ENCODE measurements at places on chromosomes 3 and 15.

GRCh38 chr15:71226536-71227455 lies 111.5 kb downstream of the THSD4 start:
- no peak for DNase-seq

GRCh38 chr3:121869736-121870135 lies 24.5 kb upstream of the SLC15A2 start:
- DNase-seq: no peak

GRCh38 chr3:50139718-50140423 lies 15.3 kb upstream of the SEMA3F start:
- DNase-seq: no peak

DNA sequence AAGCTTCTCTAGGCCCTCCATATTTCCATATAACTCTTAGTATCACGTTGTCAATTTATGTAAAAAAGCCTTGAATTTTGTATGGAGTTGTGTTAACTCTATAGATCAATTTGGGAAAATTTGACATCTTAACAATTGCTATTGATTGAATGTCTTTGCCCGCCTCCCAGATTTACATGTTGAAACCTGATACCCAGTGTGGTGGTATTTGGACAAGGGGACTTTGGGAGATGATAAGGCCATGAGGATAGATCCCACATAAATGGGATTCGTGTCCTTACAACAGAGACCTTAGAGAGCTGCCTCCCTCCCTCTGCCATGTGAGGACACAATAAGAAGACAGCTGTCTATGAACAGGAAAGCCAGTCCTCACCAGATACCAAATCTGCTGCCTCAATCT lies 21.1 kb upstream of the TNK2 start:
- DNase-seq: no peak

DNA sequence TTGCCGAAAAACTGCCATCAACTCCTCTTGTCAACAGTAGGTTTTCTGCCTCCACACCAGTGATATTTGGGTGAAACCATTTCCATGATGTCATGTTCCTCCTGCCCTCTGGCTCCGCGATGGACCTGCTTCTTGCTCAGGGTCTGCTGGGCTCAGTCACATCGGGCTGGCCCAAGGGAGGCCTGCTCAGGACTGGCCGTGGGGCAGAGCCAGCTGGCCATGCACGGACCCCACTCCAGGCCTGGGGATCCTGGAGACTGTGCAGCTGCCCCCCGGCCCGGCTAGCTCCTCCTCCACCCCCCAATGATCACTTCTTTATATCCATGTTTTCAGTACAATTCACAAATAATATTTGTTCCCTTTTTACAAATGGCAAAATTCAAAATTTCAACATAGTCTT lies 270.3 kb upstream of the CCDC54 start:
- DNase-seq: no peak

DNA sequence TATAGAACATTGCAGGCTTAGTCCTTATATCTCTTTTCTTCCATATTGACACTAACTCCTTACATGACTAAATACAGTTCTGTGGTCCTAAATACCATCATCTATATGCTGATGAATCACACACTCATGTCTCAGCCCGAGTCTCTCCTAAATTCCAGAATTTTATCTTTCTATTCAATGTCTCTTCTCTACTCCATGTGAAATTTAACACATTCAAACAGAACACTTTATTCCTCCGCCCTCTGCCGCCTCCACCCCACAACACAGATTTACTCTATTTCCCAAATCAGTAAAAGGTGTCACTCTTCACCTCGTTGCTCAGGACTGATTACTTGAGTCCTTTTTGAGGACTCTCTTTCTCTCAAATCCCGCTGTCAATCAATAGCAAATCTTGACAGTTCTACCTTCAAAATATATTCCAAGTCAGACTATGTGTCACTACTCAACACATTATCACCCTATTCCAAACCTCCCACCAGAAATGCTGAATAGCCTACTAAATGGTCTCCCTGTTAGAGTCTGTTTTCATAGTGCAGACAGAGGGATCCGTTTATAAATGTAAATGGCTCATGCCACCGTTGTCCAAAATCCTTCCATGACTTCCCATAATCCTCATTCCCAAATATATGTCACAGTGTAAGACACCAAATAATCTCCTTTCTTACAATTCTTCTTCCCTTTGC lies 230.3 kb downstream of the FGF12 start:
- no peak for DNase-seq

DNA sequence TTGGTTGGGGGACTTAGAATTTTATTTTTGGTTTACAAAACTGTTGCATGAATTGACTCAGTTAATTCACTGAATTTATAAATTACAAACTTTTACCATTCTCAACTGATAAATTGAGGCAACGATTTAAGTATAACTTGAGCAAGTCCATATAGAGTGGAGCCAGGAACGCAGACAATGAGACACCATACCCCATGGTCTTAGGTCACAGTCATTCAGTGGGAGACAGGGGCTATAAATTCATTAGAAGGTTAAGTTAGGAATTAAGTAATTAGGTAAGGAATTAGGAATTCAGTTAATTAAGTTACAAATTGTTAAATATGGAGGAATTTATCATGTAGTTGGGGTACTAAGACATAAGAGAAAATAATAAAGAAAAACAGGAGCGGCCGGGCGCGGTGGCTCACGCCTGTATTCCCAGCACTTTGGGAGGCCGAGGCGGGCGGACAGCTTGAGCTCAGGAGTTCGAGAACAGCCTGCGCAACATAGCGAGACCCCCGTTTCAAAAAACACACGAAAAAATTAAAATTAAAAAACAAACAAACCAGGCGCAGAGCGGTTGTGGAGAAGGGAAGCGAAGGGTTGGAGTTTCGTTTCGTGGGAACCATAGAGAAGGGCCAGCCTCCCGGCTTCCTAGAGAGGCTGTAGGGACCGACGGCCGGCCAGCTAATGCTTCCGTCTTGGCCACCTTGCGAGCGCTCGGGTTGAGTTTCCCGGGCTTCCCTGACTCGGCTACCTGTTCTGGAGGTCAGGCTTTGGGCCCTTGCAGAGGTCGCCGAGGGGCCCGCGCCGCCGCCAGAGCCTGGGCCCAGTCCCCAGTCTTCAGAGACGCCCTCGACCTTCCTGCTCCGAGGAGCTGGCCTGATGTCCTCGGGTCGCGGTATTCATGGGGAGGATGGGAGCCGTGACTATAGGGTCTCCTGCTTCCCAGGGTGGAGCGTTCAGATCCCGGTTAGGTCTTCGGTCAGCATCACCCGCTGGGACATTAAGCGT lies at the start of gene ZNF619:
Gene ZNF619 (plus strand): TSS at position 645 of the 993 bp plus-strand sequence. CDS start 858 bp downstream, outside the sequence.
- peak; percentile 64 for DNase-seq

GRCh38 chr3:149605902-149606301 lies 51.9 kb downstream of the WWTR1 start:
- no peak for DNase-seq

DNA sequence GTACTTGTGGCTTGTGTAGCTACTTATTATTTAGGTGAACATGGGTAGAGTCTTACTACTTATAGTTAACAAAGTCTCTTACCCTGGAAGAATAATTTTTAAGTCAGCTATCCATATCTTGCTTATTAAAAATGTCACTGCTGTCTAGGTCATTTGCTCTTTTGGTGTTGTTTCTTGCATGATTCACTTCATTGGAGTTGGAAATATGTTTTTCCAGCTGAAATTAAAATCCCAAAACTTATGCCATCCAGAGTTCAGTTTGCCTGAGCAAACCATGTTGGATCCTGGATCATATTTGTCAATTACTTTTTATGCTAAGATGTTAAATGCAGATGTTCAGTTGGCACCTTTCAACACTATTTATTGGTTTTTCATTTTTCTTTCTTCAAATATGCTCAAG lies 421.0 kb upstream of the RBMS3 start:
- DNase-seq: no peak

DNA sequence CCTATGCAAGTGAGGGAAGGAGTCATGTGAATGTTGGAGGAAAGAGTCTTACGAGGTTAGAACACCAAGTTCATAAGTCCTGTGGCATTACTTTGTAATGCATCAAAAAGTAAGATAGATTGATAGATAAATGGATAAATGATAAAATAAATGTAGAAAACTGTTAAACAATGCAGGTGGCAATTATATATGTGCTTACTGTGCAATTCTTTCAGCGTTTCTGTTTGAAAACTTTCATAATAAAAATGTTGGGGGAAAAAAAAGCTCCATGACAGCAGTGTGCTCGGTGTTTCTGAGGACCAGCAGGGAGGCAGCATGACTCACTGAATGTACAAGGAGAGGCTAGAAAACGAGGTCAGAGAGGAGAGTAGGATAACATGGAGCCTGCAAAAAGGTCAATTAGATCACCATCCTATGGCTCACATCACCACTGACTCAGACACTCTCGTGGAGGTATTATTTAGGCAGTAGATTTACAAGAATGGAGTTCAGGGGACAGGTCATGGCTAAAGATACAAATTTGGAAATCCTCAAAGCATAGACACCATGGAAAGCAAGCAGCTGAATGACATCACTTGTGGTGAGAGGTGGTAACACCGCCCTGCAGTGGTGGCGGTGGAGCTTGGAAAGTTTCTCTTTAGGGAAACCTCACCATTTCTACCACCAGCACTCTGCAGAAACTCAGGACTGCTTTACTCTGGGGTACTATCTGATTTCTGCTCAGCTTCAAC lies 219.8 kb downstream of the CTNNB1 start:
- no peak for DNase-seq

- DNase-seq: no peak
Observed at GRCh38 chr3:49716691-49717210, 2.7 kb downstream of the AMIGO3 start.

- no peak for DNase-seq
Observed at GRCh38 chr3:105812194-105812586, 56.6 kb downstream of the CBLB start.

DNA sequence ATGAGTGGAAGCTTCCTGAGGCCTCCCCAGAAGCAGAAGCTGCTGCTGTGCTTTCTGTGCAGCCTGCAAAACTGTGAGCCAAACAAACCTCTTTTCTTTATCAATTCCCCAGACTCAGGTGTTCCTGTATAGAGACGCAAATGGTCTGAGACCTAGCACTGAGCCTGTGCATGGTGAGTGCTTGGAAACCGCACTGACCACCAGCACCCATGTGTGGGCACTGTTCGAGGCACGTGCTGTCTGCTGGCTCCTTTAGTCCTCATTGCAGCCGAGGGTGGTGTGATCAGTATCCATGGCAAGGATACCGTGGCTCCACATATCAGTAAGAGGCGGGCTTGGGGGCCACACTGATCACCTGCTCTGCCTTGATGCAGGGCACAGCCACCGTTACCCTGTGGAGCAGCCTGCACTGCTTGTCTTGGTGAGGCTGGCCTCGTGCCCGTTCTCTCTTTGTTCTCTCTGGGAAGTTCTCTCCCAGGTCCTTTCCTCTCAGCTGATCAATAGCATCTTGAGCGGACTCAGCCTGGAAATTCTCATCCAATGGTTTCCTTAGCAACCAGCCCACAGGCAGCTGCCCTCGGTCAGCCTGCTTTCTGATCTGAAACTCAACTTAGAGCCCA lies 101.0 kb downstream of the PLXNA1 start:
- no peak for DNase-seq

- no peak for DNase-seq
Observed at GRCh38 chr3:23829242-23829934, 23.6 kb downstream of the UBE2E1 start.

Data from amygdala (tissue), 56 donors.